Right cardiac atrium (tissue), 5 donors: ENCODE measurements at places on chromosomes 5 and 9. TPM values are rescaled to one million over a fixed set of nuclear protein-coding genes. Genes with fewer than 3 reads are reported as not detected.
A peak's percentile ranks its signal among the peaks of the same experiment; 100 is the strongest.

The CAPSL gene
- not detected for total RNA-seq

The CYSRT1 gene
- not detected for total RNA-seq

The SPAG8 gene
- 6.0 TPM for total RNA-seq

The IL4 gene
- not detected for total RNA-seq

The FAM221B gene
- not detected for total RNA-seq

- DNase-seq = no peak
Observed at GRCh38 chr5:10662661-10663488, 98.2 kb downstream of the DAP start.

- no peak for DNase-seq
Observed at GRCh38 chr9:77714077-77714549, 66.0 kb upstream of the GNA14 start.

DNA sequence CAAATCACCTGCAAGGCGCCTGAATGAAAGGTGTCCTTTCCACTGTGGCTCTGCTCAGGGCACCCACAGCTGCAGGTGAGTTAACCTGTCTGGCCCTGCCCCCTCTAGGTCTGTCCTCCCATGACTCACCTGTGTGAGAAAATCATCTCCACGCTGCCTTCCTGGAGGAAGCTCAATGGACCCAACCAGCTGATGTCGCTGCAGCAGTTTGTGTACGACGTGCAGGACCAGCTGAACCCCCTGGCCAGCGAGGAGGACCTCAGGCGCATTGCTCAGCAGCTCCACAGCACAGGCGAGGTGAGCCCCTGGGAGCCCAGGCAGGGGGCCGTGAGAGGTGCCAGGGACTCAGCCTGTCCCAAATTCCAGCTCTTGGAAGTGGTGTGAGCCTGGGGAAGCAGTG lies 23.0 kb upstream of the CTSL start:
- DNase-seq = no peak

DNA sequence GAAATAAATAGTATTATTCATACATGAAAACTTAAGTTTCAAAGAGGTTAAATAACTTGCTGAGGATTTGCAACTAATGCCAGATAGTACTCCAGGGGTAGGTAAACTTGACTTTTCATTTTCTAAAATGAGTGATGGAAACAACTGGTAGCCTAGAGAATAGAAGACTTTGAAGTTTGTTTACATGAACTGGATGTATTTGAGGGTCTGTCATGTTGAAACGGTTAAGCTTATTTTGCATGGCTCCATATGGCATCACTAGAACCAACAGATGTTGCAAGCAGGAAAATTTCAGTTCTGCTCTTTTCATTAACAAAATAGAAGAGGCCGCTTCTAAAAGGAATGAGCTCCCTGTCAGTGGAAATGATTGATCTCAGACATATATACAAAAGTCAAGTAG lies 105.1 kb upstream of the SGCD start:
- no peak for DNase-seq

DNA sequence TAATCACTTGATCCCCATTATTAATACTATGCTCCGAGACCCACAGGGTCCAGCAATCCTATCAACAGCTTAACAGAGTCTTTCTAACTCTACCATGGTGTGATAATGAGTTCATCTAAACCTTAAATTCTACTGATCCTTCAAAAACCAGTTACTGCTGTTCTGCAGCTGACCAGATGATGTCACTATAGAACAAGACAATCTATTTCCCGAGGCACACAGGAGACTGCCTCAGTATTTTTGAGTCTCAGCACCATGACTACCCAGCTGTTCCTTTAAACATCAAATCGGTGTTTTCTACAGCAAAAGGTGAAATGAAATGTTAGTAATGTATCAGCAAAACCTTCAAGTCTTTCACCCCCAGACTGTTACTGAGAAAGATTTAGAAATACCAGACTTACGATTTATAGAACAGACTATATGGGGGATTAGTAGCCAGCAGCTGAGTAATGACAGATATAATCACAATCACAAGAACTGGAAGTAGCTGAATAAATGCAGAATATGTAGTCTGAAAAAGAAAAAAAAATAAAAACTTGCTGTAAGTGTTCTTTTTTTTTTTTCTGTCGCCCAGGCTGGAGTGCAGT lies 16.9 kb downstream of the DNAJC18 start:
- DNase-seq = no peak

GRCh38 chr5:43601454-43602260 lies 1.3 kb upstream of the NNT start:
- DNase-seq = no peak

DNA sequence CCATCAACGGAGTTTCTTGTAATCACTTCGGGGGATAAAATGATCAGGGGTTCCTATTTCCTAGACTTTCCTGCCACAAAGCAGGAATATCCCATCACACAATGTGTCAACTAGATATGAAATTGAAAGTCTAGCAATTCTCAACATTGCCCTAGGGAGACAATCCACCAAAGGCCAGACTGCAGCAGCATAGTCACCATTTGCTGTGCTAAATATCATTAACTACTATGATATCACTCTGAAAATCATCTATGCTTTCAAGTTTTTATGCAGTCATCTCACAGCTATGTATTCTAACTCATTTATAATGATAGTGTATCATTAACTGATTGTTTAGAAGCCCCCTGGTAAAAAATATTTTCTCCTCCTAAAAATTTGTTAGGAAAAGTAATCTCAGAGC lies 342.6 kb upstream of the CDH6 start:
- no peak for DNase-seq

GRCh38 chr9:29958469-29958868 lies 2385.2 kb upstream of the C9orf72 start:
- no peak for DNase-seq

- no peak for DNase-seq
Observed at GRCh38 chr5:108911055-108911454, 163.4 kb downstream of the FER start.

DNA sequence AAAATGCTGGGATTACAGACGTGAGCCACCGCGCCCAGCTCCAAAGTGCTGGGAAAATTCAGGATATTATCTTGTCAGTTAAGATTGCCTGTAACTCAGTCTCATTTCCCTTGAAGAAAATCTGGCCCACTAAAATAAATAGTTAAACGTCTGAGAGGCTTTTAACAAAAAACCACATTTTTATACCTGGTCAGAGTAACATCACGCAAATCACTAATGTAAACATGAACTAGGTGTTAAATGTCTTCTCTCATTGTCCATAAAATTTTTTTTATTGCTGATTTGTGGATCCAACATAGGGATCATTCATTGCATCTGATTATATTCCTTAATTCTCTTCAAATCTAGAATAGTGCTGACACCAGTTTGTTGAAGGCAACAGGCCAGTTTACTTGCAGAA lies 22.3 kb downstream of the CNOT6 start:
- DNase-seq = no peak

DNA sequence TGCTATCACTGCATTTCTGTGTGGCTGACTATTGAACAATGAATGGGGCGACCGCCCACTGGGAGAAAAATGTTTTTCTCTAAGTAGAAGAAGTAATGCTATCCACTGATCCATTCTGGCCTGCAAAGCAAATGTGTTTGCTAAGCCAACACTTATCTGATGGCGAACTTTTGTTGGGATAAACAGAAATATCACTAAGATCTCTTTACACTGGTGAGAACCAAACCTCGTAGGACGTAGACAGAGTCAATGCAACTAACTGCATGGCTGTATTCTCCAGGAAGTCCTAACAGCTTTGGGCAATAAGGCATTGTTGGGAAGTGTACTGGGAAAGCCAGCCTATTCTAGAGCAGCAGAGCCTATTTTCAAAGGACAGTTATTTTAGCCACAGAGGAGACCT lies 77.7 kb downstream of the ANKH start:
- DNase-seq = no peak

DNA sequence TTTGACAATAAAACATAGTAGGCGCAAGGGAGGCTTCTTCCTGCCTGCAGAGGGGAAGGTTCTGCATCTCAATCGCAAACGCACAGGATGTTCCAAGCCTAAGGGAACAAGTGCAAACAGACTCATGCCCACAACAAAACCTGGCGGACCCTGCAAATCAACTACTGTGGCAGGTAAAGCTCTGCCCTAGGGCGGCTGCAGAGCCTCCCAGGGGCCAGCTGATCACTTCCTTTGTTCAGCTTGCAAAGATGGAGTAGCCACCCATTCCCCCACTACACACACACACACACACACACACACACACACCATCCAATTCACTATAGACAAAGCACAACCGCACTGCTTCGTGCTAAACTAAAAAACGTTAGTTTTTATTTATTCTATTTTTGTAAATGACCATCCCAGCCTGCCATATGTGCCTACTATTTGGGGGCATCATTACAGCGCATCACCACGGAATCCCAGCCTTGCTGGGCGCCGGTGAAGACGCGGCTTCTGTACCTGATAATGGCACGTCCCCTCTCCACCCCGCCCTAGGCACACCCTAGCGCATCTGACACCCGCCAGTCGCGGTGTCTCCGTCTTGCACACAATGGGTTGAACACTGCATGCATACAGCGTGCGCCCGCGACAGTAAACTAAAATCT lies 57.6 kb downstream of the DPYSL3 start:
- no peak for DNase-seq

DNA sequence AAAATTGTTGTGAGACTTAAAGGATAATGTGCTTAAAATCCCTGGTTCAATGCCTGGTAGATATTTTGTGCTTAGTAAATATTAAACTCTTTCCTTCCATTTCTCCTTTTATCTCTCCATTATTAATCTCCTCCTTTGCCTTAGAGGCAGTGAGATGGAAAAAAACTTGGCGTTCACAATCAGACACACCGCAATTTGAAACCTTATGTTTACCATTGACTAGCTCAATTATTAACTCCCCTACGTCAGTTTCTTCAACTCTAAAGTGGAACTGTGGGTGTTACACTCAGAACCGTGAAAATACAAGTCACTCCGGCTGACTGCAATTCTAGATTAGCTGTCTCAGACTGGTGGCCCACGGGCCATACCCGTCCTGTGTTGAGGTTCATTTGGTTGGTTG lies 327.2 kb downstream of the DEPDC1B start:
- no peak for DNase-seq

DNA sequence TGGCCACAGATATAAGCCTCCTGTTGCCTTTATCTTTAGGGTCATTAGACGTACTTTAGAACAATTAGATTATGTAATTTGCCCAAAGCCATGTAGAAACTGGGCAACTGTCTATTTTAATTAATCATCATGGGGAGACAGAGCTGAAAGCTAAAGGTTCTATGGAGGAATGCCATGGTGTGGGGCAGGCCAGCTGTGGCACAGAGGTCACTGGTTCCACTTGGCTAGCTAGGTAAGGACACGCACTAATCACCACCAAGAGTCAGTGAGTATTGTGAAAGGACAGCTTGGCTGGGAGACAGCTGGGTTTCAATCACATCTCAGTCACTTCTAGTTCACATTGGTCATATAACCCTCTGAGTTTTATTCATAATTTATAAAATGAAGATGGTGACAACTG lies 81.7 kb downstream of the HMHB1 start:
- no peak for DNase-seq

DNA sequence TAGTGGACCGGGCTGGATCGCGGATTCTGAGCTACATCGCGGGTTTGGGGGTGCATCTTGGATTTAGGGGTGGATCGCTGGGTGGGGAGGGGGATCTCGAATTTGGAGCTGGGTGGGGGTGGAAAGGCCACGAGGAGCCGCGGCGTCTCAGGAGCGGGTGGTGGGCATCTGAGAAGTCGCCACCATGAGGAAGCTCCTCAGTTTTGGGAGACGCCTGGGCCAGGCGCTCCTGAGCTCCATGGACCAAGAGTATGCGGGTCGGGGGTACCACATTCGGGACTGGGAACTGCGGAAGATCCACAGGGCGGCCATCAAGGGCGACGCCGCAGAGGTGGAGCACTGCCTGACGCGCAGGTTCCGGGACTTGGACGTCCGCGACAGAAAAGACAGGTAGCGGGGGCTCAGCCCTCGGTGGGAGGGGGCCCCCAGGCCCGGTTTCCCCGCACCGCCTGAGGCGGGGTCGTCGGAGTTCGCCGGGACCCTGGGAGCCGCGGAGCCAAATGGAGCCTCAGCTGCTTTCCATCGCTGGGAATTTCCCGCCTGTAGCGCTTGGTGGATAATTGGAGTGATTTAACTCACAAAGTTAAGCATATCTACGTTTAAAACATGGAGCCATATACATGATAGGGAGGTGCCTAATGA lies 376 bp downstream of the ANKRD18B start:
- DNase-seq = peak; percentile 40

DNA sequence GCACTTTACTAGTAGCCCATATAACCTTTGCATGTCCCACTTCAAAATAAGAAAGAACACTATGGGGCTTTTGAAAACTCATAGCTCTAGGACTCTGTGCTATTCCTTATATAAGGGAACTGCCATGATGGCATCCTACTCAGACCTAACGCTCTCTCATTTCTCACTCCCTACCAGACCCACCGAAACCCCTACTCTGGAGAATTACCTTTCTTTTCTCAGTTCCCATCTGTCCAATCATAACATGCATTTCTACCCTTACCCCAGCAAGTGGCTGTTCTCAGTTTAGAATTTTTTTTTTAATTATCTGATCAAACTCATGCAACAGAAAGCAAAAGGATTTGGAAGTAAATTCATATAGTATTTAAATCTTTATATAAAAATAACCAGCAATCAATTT lies 27.3 kb downstream of the CARNMT1 start:
- DNase-seq = no peak

GRCh38 chr9:4970970-4971641 lies 14.0 kb upstream of the JAK2 start:
- no peak for DNase-seq

DNA sequence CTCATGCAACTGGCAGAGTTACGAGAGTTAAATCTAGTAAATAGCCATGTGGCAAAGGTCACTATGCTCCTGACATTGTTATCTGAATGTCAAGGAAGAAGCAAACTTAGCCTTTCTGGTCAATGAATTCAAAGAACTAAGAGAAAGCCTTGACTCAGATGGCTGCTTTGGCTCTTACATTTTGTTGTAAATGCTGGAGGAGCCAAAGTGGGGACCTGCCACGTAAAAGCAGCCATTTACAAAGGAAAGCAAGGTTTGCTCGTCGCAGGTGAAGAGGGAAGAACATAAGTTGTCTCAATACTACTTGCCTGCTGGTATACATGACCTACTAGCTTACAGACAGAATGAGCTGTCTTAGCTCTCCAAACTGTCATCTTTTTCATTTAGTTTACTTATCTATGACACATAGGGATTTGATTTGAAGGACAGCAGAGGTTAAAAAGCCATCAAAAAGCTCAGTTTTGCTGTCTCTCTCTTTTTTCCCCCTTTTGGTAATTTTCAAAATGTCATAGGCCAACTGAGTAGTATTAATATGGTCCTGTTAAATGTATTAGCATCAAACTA lies 1052.8 kb upstream of the DMAC1 start:
- DNase-seq = no peak

DNA sequence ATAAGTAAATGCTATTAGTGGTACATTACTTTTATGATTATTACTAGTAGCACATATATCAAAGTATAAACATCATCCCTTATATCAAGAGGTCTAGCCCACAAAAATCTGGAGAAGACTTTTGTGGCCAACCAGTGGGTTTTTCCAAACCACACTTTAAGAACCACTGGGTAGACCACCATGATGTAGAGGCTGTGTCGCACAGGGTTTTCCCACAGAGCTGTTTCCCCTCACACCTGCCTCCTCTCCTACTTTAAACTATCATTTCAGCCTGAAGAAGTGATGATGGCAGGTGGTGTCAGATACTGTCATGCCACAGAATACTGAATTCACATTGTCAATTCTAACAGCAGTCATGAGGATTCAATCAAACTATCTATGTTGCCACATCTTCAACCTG lies 109.2 kb downstream of the FBXW11 start:
- DNase-seq = no peak
